ENCODE measurements at places on chromosomes 6 and 20.

DNA sequence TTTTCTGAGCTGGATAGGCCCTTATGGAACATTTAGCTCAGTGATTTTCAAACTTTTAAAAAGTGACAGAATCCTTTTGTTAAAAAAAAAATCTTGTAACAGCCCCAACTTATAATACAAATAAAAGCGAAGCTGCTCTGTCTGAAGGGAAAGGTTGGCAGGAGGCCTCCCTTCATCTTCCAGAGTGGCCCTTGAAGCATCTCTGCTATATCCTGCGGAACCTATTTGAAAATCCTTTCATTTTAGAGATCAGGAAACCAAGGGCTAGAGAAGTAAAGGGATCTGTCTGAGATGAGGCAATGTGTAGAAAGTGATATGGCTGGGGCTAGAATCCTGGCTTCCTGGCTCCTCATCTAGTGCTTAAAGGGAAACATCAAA is 107.8 kb downstream of the UBE3D start:
- DNase-seq = no peak

GRCh38 chr6:50734488-50734887 is 21.2 kb downstream of the TFAP2D start:
- no peak for DNase-seq

DNA sequence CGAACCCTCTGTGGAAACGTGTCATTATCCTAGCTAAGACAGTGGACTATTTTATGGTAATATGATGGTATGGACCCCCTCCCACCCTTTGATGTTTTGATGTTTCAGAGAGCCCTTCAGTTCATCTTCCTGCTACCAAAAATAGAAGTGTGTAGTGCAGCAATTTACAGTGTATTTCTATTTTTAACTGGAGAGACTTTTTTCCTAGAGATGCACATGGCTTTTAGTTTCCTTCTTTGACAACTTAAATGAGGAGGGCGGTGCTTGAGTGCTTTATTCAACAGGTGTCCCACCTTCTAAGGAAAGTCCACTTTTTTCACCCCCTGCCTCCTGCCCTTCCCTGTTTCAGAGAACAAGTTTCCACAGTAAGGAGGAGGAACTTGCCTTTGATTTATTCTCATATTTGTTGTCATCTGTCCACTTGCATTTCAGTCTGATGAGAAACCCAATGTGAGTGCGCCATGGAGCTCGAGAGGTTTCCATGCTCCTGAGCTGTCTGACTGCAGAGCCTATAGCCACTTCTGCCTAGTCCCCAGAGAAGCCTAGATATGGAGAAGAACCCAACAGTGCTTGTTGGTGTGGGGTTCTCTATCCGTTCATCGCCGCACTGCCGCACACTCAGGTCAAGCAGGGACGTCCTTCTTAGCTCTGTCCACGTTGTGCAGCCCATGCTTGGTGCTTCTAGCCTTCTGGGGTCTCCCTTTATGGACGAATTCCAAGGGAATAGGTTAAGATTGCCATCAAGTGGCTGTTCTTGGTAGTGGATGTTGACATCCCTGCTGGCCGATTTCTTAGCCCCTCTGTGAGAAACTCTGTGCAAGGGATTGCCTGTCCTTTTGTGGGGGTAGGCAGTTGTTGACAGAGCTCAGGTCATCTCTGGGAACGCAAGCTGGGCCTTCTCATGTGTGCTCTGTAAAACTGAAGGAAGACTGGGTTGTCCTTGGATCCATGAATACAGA is 144.2 kb downstream of the JARID2 start:
- DNase-seq = peak; percentile 60

GRCh38 chr20:14783766-14784165 is 446.4 kb upstream of the FLRT3 start:
- no peak for DNase-seq

DNA sequence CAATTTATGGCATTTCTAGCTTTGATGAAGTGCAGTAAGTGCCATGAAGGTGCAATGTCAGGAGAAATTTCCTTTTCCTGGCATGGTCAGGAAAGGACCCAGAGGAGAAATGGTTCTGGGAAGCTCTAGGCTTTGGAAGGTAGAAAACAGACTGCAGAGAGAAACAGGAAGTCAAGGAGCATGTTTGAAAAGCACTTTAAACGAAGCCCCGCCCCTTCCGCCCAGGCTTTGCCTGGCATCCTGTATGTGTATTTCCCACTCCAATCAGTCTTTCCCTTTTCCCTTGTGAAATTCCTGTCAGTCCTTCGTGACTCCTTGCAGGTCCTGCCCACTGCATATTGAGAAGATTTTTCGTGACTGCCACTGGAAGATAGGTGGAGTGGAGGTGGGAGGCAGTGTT is 320.9 kb upstream of the SASH1 start:
- DNase-seq = no peak

- no peak for DNase-seq
These were observed 9.7 kb upstream of the SYNDIG1 start for GRCh38 chr20:24459733-24460132.

GRCh38 chr6:160198606-160199211 is 59.9 kb downstream of the SLC22A2 start:
- DNase-seq = no peak

- DNase-seq = no peak
These were observed 16.2 kb upstream of the TGM2 start for GRCh38 chr20:38181207-38181801.

GRCh38 chr6:138387577-138388368 is 10.1 kb downstream of the SMIM28 start:
- no peak for DNase-seq

DNA sequence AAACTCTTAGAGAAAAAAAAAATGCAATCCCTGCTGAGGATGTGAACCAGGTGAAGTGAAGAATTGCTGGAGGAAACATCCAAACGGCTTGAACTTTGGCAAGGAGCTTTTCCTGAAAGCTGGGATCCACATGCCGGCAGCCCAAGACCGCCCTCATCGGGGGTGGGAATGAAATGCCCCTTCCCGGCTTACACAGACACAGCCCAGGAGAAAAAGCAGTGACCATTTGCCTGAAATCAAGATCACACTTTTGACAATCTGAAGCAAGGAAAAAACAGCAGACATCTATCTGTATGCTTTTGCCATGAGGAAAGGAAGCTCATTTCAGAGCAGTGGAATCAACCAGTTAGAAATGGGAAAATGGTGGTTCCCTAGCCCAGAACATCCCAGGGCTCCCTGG is 254.5 kb downstream of the TAF4 start:
- no peak for DNase-seq

DNA sequence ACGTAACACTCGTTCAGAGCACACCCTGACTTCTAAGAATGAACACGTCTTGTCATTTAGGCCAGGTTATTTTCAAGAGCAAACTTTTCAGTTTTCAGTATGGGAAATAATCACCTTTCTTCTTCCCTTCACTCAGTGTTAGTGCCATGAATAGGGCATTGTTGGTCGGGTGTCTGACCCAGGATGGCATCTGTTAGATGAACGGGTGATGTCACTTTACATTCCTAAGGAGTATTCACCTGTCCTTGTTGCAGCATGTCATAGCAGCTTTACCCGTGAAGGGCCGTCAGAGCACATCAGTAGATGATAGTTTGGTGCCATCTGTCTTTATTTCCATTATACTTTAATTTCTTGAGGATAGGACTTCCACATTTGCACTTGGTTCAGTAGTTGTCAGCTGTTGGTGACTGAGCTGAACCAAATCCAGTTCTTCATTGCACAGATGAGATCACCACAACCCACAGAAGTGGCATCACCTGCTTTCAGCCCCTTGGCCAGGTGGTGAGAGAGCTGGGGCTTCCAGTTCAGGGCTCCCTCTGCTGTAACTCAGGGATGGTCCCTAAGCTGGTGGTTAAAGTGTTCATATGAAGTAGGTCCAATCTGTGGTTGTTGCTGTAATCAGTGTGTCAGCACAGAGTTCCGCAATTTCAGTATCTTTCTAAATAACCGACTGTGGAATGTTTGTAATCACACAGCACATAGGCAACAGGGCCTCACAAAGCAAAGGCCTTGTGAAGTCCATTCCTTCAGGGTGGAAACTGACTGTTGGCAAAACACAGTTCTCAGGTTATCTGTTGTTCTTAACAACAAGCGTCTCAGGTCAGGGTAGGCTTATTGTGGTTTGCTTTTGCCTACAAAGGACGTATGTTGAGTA is 68.2 kb downstream of the FAM120B start:
- DNase-seq = peak; percentile 59

DNA sequence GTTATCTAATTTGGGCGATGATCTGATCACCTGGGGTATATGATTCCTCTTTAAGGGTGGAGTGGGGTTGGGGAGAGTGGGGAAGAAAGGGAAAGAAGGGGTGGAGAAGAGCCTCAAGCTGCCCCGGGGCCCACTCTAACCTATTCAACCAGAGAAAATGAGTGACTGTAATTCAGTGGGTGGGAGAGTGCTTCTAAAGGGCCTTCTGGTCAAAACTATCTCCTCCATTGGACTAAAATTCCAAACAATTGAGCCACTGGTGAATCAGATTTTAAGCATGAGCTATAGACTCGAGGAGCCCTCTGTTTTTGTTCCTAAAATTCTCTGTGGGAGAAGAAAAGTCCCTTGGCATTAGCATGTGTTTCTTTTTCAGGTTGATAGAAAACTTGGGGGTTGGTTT is 296.8 kb downstream of the CLIC5 start:
- no peak for DNase-seq

- DNase-seq = peak; percentile 65
These were observed 130.3 kb upstream of the BTN3A2 start for GRCh38 chr6:26234421-26235301.

GRCh38 chr6:32087574-32088486 is 21.3 kb downstream of the TNXB start:
- peak; percentile 49 for DNase-seq

GRCh38 chr6:82914511-82914910 is 151.1 kb downstream of the UBE3D start:
- DNase-seq = no peak

DNA sequence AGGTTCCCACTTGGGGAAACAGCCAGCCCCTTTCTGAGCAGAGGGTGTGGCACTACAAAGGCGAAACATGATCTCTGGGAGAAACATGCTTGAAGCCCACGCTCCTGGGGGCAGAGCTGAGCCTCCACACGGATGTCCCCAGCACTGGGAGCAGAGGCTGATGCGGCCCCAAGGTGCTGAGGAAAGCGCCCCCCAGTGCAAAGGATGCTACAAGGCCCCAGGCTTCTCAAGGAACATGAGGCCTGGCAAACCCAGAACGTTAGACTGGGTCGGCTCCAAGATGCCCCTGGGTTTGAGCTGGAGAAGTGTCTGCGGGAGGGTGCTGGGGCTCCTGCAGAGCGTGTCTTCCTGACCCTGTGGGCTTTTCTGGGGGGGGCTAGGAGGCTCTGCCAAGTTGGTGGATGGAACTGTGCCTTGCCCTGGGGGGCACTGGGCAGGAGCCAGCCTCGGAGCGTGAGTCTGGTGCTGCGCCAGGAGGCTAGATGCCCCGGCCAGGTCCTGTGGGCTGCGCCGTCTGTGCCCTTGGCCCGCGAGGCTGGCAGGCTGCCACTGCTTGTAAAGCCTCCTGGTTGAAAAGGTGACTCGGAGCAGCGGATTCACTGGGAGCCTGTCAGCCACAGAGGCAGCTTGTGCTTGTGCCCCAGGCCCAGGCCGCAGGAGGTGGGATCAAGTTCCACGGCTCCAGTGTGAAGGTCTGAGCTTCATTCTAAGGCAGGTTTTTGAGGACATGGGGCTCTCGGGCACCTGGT is 8.1 kb downstream of the SYNJ2 start:
- DNase-seq = no peak

DNA sequence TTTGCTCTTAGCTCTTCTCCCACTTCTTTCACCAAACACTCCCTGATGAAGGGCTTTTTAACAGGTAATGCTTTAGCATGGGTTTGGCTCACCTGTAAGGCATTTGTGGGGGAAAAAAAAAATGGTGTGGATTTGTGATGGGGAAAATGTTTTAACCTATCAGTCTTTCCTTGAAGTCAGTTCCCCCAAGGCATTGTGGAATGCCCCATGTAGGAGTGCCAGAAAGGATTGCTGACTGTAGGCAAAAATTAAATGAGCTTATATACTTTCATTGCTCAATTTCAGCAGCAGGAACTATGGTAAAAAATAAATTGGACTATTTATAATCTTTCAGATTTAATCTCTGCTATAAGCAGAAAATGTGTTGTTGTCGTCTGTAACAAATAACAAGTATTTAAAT is 10.6 kb upstream of the SASH1 start:
- DNase-seq = peak; percentile 60

GRCh38 chr20:19821606-19822005 is 63.5 kb downstream of the RIN2 start:
- DNase-seq = no peak

DNA sequence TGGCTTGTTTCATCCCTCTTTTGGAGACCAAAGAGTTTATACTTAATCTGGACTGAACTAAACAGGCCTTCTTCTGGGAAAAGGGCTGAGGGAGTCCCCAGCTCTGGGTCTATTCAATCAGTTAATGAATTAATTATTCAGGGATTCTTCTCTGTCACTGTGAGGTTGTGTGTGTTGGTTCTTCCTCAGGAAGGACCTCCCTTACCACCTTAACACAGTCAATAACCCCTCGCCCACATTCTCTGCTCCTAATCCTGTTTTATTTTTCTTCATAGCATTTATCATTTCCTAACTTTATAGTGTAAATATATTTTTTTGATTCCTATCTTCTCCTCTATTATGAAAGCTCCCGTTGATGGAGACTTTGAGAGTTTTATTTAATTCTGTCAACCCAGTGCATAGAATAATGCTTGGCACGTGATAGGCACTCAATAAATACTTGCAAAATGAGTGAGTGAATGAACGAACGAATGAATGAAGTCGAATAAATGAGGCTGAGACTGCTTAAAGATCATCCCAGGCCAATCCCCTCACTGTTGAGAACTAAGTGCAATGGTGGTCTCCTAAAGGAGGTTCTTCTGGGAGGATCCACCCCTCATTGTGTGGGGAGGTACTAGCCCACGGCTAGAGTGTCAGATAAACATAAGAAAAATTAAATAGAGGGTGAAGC is 179.6 kb upstream of the JARID2 start:
- DNase-seq = no peak

DNA sequence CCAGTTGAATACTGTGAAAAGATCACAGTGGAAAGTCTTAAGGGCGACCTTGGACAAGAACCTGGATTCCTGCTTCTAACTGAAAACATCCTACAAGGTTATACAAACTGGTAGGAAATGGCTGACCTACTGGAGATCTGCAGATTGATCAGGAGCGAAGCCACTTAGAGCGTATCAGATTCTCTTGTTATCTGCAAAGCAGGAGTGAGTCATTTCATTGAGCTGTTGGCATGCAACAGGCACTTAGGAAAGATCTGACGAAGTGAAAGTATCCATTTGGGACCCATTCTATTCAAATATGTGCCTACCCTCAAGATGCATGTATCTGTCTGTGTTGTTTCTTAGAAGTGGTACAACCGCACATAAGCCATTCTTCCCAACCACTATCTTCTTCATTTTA is 131.2 kb upstream of the RIN2 start:
- no peak for DNase-seq

- no peak for DNase-seq
These were observed 160.7 kb downstream of the DLL1 start for GRCh38 chr6:170130201-170130621.

GRCh38 chr20:36873498-36874189 is 2.3 kb upstream of the TLDC2 start:
- DNase-seq = peak; percentile 66

- DNase-seq = no peak
These were observed 59.4 kb downstream of the TNFRSF21 start for GRCh38 chr6:47250302-47250701.

All from suppressor macrophage treated with lipopolysaccharide for 1 hour (primary cell).